DMS153 (cell line): ENCODE measurements at places on chromosomes 6 and 20.

GRCh38 chr6:130853555-130854183 lies 26.5 kb downstream of the SMLR1 start:
- no peak for DNase-seq

DNA sequence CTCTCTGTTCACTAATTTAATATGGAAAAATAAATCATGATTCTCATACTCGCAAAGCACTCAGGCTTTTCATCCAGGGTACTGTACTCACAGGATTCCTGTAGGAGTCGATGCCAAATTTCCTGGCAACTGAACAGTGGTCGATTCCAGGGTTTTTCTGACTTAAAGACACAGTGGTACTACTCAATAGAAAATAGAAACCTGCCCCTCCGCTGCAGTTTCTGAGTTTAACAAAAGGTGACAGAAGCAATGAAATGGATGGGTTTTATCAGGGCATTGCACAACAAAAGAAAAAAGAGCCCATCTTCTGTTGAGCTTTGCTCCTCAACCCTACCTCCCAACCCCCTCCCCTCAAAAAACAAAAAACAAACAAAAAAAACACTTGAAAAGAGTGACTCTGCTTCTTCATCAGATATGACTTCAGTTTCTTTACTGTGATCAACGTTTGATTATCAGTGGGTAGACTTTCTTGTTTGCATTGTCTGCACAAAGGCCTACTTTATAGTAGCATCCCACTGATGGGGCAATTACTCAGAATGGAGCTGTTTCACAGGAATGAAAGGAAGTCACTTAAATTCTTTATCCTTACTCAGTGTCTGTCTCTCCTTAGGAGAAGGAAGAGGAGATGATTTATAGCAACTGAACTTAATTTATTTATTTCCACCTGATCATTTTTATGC lies 96.2 kb upstream of the FOXO3 start:
- no peak for DNase-seq

- DNase-seq = peak; percentile 75
Observed at GRCh38 chr6:154343473-154344308, 12.9 kb downstream of the IPCEF1 start.

- no peak for DNase-seq
Observed at GRCh38 chr20:47202733-47203667, 153.5 kb downstream of the ZMYND8 start.

DNA sequence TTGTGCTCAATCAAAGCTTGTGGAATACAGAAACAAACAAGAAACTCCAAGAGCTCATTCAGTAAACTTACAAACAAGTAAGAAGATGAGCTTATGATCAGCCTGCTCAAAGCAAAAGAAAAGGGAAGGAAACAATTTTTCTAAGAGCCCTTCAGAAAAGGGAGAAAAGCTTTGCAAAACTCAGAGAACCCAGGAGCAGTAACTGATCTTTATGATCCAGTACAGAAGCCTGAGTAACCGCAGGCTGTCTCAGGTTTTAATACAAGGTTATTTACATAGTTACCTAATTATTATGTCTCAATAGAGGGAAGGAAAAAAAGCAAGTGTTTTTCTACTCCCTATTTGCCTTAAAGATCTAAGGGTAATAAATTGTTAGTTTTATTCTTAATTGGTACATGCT lies 226.5 kb downstream of the MAFB start:
- no peak for DNase-seq

DNA sequence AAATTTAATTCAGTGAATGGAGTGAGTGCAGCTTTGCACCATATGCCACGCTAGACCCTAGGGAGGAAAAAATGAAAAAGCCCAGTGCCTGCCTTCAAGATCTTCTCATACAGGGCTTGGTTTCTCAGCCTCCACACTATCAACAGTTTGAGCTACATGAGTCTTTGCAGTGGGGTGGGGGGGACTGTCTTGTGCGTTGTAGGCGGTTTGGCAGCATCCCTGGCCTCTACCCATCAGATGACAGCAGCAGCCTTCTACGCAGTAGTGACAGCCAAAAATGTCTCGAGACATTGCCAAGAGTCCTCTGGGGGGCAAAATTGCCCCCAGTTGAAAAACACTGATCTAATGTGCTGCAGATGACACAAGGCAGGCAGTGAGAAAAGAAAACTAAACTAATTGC lies 6.2 kb downstream of the CDH22 start:
- DNase-seq = no peak

- DNase-seq = no peak
Observed at GRCh38 chr6:149453597-149454345, 31.0 kb downstream of the ZC3H12D start.

GRCh38 chr6:129638055-129638684 lies 71.8 kb downstream of the ARHGAP18 start:
- DNase-seq = peak; percentile 30

DNA sequence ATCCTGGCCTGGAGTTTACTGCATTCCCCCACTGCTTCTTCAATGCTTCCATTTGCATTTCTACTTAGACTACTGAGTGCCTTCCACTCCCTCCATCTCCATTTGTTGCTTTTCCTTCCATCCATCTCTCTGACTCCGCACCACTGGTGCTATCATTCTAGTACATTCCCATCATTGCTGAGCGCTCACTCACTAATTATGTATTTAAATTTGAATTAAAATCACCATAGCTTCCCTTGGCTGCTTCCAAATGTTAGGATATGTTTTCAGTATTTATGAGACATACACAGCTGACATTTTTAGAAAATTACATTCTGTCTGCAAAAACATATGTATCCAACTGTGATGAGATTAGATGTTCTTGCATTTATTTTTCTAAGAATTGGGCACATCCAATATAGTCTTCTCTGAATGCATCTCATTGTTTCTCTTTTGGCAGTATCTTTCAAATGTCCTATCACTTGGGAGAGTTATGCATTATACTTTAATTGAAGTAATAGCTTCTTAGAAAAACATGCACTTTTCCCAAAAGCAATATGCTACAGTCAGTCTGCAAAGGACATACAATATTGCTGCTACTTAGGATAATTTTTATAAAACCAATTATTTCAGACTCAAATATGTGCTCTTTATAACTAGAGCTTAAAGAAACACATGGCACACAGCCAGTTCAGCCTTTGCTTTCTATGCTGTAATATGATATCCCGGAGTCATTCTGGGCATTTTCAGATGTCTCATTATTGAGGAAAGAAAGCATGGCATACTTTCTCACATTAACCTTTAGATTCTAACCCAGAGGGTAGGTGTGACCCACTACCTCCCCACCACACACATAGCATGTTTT lies 12.1 kb upstream of the COL21A1 start:
- no peak for DNase-seq
